Skin of body (tissue), 3 donors: ENCODE measurements at places on chromosomes 2 and 18. TPM values are rescaled to one million over a fixed set of nuclear protein-coding genes. Genes with fewer than 3 reads are reported as not detected.

The ACADL gene
- total RNA-seq, result 3.6 TPM

The MOCOS gene
- total RNA-seq, result 1.6 TPM

The GPR39 gene
- 0.20 TPM for total RNA-seq

The CNNM3 gene
- total RNA-seq, result 6.3 TPM

The CD207 gene
- 5.3 TPM for total RNA-seq

The MEP1B gene
- total RNA-seq, result not detected

The APLF gene
- 10.0 TPM for total RNA-seq

The VSNL1 gene
- 21.9 TPM for total RNA-seq

The ZDBF2 gene
- 8.2 TPM for total RNA-seq

The POMC gene
- 3.6 TPM for total RNA-seq

The GLI2 gene
- 11.4 TPM for total RNA-seq

The GAREM2 gene
- 2.5 TPM for total RNA-seq

The EMILIN1 gene
- 66.1 TPM for total RNA-seq

The TEKT4 gene
- total RNA-seq, result not detected

The LIMS4 gene
- total RNA-seq, result 0.49 TPM

The FEV gene
- not detected for total RNA-seq

The SPDYA gene
- 3.3 TPM for total RNA-seq

The INPP1 gene
- total RNA-seq, result 12.0 TPM

The ANTXR1 gene
- total RNA-seq, result 110 TPM

The KCNG2 gene
- 0.49 TPM for total RNA-seq

The ADRA2B gene
- total RNA-seq, result 2.0 TPM
